ENCODE measurements at places on chromosomes 11 and 22.

GRCh38 chr22:22075382-22076163 is 93.0 kb upstream of the TOP3B start:
- H3K4me1 ChIP-seq = no peaks in the 10 kb centered on the region
- H3K27me3 ChIP-seq = peaks cover 35% of the 10 kb centered on the region
- H3K36me3 ChIP-seq = no peaks in the 10 kb centered on the region
- no peak overlapping the region for H3K27ac ChIP-seq

GRCh38 chr22:30767661-30768060 is 73.0 kb downstream of the OSBP2 start:
- no peaks in the 10 kb centered on the region for H3K36me3 ChIP-seq
- no peak overlapping the region for H3K4me3 ChIP-seq
- no peak for DNase-seq
- H3K4me1 ChIP-seq = peaks cover 2% of the 10 kb centered on the region

GRCh38 chr11:8040921-8041285 is 40.1 kb upstream of the TUB start:
- no peak for DNase-seq
- no peaks in the 10 kb centered on the region for H3K4me1 ChIP-seq
- H3K27me3 ChIP-seq = peaks cover 17% of the 10 kb centered on the region
- H3K4me3 ChIP-seq = no peak overlapping the region
- no peaks in the 10 kb centered on the region for H3K36me3 ChIP-seq

DNA sequence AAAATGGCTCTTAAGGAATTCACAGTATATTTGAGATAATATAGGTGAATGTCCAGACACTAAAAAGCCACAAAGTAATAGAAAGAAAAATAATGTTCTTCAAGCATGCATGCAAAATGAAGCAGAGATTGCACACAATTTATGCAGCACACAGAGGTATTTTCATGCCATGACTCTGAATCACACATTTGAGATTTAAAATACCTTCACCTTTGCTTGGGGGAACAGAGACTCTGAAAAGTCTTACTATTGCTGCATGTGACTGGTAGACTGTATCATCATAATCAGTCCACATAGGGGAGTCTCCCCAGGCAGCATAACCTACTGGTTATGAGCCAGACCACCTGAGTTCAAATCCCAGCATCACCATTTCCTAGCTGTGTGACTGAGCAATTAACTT is 96.2 kb downstream of the RCN1 start:
- no peaks in the 10 kb centered on the region for H3K36me3 ChIP-seq
- no peaks in the 10 kb centered on the region for H3K4me1 ChIP-seq
- H3K4me3 ChIP-seq = no peak overlapping the region
- DNase-seq = no peak

GRCh38 chr22:20656902-20657836 is 116.7 kb upstream of the SERPIND1 start:
- DNase-seq = no peak
- H3K27ac ChIP-seq = no peak overlapping the region
- peaks cover 14% of the 10 kb centered on the region for H3K27me3 ChIP-seq
- no peak overlapping the region for H3K4me3 ChIP-seq

DNA sequence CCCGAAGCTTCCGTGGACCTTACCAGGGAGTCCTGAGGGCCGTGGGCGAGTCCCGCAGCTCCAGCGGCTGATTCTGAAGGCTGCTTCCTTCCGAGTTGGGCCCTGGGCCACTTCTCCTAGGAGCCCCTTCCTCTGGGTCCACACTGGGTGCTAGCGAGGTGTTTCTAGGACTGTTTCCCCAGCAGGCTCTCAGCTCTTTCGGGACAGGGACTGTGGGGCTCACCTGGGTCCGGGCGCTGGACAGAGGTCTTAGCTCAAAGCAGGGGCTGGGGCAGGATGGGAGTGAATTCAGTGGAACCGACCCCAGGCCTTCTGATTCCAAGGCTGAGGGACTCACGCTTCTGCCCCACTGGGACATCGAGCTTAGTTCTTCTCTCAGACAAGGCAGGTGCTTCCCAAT is 29.3 kb upstream of the CSNK1E start:
- DNase-seq = peak; percentile 20
- H3K4me3 ChIP-seq = no peak overlapping the region
- no peaks in the 10 kb centered on the region for H3K4me1 ChIP-seq
- H3K27me3 ChIP-seq = peaks cover 13% of the 10 kb centered on the region

- no peaks in the 10 kb centered on the region for H3K4me1 ChIP-seq
- no peak overlapping the region for H3K4me3 ChIP-seq
- H3K36me3 ChIP-seq = no peaks in the 10 kb centered on the region
- no peak for DNase-seq
These were observed 10.2 kb upstream of the LGR4 start for GRCh38 chr11:27482793-27483192.

- H3K27me3 ChIP-seq = peaks cover 8% of the 10 kb centered on the region
- no peaks in the 10 kb centered on the region for H3K4me1 ChIP-seq
- no peaks in the 10 kb centered on the region for H3K36me3 ChIP-seq
- no peak overlapping the region for H3K4me3 ChIP-seq
These were observed 122.3 kb downstream of the MSANTD4 start for GRCh38 chr11:105899772-105900171.

DNA sequence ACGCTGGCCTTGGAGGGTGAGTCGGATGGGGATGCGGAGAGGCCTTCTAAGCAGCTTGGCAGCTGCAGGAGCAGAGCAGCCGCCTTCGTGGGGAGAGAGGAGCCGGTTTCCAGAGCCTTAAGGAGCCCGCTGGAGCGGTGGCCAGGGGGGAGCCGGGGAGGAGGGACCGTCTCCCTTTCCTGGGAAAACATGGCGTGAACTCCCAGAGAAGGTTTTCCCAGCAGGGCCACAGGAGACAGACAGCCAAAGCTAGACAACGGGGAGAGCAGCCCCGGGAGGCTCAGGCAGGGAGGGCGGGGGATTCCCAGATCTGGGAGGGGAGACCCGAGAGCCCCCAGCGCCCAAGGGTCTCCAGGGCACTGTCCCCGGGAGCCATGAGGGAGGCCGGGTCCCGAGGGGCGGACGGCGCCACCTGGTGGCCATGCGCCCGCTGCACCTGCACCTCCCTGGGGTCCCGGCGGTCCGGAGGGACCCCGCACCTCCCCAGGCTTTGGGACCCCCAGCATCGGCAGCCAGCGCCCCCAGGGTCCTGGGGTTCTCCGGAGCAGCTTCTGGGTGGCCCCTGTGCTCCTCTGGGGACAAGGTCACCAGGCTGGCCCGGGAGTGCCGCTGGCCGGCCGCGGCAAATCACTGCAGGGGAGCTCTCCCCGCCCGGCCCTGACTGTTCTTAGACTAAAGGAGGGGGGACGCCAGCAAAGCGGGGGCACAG is 2.4 kb upstream of the SYT8 start:
- no peaks in the 10 kb centered on the region for H3K36me3 ChIP-seq
- H3K4me1 ChIP-seq = no peaks in the 10 kb centered on the region
- no peak overlapping the region for H3K4me3 ChIP-seq
- H3K27ac ChIP-seq = no peak overlapping the region
- DNase-seq = peak; percentile 85

- H3K27ac ChIP-seq = no peak overlapping the region
- H3K4me3 ChIP-seq = no peak overlapping the region
- no peaks in the 10 kb centered on the region for H3K36me3 ChIP-seq
- no peak for DNase-seq
- H3K4me1 ChIP-seq = no peaks in the 10 kb centered on the region
These were observed 45.9 kb downstream of the DSCAML1 start for GRCh38 chr11:117750916-117751662.

DNA sequence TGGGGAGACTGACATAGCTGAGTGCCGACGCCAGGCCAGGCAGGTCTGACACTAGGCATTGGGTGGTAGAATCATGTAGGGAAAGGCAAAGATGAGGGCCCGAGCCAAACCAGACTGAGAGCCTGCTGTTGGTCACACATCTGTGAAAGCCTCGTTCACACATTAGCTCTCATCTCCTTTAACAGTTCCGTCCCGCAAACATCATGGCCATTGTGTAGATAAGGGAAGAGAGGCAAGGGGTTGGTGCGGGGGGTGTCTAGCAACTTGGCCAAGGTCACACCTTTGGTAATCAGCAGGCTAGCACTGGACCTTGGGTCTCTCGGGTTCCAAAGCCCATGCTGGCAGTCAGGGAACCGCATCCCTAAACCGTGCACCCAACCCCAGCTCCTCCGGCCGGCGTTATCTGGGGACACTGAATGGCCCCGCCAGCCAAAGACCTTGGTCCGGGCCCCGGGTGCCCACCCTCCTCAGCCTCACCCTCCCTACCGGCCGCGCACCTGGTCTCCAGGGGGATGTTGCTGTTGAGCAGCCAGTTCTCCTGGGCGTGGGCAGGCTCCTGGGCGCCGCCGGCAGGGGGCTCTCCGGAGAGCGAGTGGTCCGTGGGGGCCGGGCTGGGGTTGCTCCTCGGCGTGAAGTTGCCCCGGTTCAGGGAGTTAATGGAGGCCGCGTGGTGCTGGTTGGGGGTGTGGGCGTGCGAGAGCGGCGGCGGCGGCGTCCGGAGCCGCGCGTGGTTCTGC is 328.3 kb upstream of the NARS2 start:
- no peaks in the 10 kb centered on the region for H3K4me1 ChIP-seq
- H3K27ac ChIP-seq = no peak overlapping the region
- H3K36me3 ChIP-seq = no peaks in the 10 kb centered on the region
- H3K27me3 ChIP-seq = peaks cover 22% of the 10 kb centered on the region
- DNase-seq = no peak

DNA sequence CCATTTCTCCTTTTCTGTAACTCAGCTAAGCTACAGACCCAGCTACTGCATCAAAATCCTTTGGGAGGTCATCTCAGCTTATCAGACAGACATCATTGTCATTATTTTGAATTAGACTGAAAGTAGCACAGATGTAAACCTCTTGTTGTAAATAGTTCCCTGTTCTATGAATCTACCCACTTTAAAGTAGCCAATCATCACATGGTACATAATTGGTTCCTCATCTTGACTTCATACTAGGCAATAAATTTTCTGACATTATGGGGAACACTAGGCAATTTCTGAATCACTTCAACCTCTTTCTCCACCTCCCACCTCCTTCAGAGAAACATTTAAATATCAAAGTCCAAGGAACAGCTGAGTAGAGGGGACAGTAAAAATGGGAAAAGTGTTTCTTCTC is 47.9 kb downstream of the MPPED2 start:
- no peak for DNase-seq
- H3K4me1 ChIP-seq = no peaks in the 10 kb centered on the region
- H3K36me3 ChIP-seq = no peaks in the 10 kb centered on the region
- no peak overlapping the region for H3K27ac ChIP-seq
- no peak overlapping the region for H3K4me3 ChIP-seq

GRCh38 chr11:35160246-35160824 is 21.4 kb downstream of the CD44 start:
- H3K27me3 ChIP-seq = no peaks in the 10 kb centered on the region
- H3K4me3 ChIP-seq = peak overlapping the region; percentile 26
- peaks cover 94% of the 10 kb centered on the region for H3K36me3 ChIP-seq
- H3K4me1 ChIP-seq = peaks cover 99% of the 10 kb centered on the region
- peak overlapping the region; percentile 99 for H3K27ac ChIP-seq

- no peak overlapping the region for H3K27ac ChIP-seq
- no peaks in the 10 kb centered on the region for H3K27me3 ChIP-seq
- no peak overlapping the region for H3K4me3 ChIP-seq
- H3K4me1 ChIP-seq = no peaks in the 10 kb centered on the region
- no peaks in the 10 kb centered on the region for H3K36me3 ChIP-seq
- DNase-seq = no peak
These were observed 46.3 kb downstream of the GAB2 start for GRCh38 chr11:78371221-78371891.

DNA sequence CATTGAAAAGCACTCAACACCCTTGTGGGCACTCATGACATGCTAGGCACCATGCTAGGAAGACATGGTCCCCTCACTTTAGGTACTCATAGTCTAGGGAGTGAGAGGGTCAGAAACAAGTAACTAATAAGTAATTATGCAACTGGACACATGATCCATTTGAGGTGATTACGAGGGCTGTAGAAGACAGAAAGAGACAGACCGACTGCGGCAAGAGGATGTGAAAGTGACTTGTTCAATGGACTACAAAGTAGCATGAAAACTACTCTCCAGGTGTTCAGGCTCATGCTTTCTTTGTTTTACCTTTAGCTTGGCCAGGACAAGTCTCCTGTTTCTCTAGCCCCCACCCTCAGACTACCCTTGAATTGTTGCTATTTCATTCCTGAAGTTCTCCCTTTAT is 310.8 kb upstream of the SORL1-AS1 start:
- H3K27ac ChIP-seq = no peak overlapping the region
- H3K4me3 ChIP-seq = no peak overlapping the region
- H3K27me3 ChIP-seq = no peaks in the 10 kb centered on the region
- H3K36me3 ChIP-seq = no peaks in the 10 kb centered on the region

DNA sequence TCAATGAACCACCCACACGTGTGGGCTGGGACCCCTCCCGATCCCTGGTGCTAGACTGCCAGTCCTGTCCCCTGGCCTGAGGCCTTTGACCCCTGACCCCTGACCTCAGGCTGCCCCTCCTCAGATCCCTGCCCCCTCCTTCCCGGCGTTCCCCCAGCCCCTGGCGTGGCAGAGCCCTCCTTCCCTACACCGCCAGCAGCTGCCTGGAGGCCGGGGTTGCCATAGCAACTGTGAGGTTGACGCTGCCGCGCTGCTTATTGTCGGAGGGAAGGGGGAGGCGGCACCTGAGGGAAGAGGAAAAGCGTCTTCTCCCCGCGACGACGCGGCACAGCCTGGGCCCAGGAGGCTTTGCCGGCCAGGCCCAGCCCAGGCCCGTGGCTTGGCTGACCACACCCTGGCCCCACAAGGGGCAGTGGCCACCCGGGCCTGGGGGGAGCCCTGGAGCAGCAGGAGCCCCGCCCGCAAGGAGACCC is 32.6 kb downstream of the SHANK3 start:
- H3K4me1 ChIP-seq = peaks cover 13% of the 10 kb centered on the region
- no peak overlapping the region for H3K4me3 ChIP-seq

GRCh38 chr11:36791957-36792356 is 193.9 kb upstream of the RAG2 start:
- DNase-seq = no peak
- H3K27ac ChIP-seq = no peak overlapping the region
- H3K4me1 ChIP-seq = no peaks in the 10 kb centered on the region
- H3K36me3 ChIP-seq = no peaks in the 10 kb centered on the region
- no peak overlapping the region for H3K4me3 ChIP-seq

GRCh38 chr22:39254122-39254521 is 9.3 kb upstream of the PDGFB start:
- no peaks in the 10 kb centered on the region for H3K36me3 ChIP-seq
- peaks cover 31% of the 10 kb centered on the region for H3K4me1 ChIP-seq
- DNase-seq = no peak
- no peak overlapping the region for H3K27ac ChIP-seq

GRCh38 chr11:1202776-1203504 is 19.9 kb upstream of the MUC5B start:
- no peaks in the 10 kb centered on the region for H3K27me3 ChIP-seq
- H3K27ac ChIP-seq = no peak overlapping the region

- peaks cover 73% of the 10 kb centered on the region for H3K4me1 ChIP-seq
- H3K4me3 ChIP-seq = no peak overlapping the region
- no peaks in the 10 kb centered on the region for H3K27me3 ChIP-seq
- H3K36me3 ChIP-seq = peaks cover 13% of the 10 kb centered on the region
These were observed 43.6 kb downstream of the MAPK1 start for GRCh38 chr22:21823740-21824444.
